Stimulated activated CD8-positive, alpha-beta memory T cell treated with anti-CD3 and anti-CD28 coated beads, Interleukin-15, amount 100 ng/mL, for 48 hours (primary cell): ENCODE measurements at places on chromosomes 11 and 22.

DNA sequence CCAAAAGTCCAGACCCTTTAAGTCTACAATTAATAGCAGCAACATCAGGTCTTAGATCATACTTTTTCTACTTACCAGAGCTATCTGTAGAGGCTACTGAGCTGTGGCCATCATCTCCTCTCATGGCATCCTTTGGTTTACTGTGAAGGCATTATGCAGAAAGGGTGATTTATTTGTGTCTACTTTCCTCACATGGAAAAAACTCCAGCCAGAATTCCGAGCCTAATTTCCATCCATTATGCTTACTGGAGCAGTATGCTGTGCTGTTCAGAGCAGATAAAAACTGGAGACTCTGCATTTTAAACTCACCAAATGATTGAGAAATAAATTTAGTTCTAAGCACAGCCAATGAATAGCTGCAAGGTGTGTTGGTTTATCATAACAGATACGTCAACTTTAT is 581.8 kb downstream of the ETS1 start:
- no peak for DNase-seq

DNA sequence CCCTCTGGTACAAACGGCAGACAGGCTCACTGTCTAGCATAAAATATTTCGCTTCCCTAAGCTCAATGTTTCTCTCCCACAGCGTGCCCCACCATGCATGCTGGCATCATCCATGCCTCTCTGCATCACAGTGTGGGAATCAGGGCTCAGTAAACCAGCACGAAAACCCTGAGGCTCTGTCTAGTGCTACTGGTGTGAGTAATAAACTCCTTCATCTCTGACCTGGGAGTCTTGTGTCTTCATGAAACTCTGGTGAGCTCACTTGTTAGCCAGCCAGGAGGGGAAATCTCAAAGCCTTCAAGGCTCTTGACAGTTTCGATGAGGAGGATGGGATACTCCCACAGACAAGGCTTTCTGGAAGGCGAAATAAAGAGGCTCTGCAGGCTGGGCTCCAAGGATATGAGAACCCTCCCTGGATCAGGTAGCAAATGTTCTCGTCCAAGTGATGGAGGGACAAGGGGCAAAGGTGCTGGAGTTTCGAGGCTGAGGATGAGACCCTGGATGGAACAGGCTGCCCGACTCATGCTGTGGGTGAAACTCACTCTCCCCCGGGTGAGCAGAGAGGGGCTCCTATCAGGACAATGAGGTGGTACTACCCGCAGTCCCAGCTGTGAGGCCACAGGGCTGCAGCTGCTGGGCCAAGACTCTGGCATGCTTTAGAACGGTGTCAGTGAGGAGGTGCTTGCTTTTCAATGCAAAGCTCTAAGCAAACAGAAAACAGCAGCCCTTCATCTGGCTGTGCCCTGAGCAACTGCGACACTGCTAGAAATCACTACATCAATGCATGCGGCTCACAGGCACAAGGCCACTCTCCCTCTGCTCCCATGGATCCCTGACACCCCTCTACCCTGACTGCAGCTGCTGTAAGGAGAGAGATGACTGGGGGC is 69.3 kb downstream of the SHANK2 start:
- DNase-seq = no peak

GRCh38 chr22:33350491-33350890 is 292.3 kb upstream of the SYN3 start:
- no peak for DNase-seq

GRCh38 chr11:6812390-6813005 is 13.0 kb upstream of the OR6A2 start:
- DNase-seq = no peak

- DNase-seq = no peak
These were observed 104.8 kb downstream of the RPL27A start for GRCh38 chr11:8787372-8787771.

DNA sequence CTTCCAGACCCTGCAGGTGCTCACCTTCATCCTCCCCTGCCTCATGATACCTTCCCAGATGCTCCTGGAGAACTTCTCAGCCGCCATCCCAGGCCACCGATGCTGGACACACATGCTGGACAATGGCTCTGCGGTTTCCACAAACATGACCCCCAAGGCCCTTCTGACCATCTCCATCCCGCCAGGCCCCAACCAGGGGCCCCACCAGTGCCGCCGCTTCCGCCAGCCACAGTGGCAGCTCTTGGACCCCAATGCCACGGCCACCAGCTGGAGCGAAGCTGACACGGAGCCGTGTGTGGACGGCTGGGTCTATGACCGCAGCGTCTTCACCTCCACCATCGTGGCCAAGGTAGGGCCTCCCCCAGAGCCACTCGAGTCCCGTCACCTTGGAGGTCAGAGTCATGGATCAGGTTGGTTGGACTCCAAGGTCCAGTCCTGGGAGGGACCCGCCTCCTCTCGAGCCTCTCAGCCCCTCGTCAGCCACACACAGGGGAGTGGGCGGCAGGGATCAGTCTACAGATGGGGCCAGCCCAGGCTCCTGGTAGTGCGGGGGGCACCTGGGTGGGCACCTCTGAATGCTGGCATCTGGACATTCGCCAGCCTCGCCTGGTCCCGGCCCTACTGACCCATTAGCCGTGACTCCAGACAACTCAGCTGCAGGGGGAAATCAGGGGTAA is 34.8 kb upstream of the SLC22A12 start:
- DNase-seq = no peak

GRCh38 chr11:113176599-113177360 is 137.6 kb upstream of the TTC12 start:
- no peak for DNase-seq
